Stimulated activated CD8-positive, alpha-beta memory T cell treated with anti-CD3 and anti-CD28 coated beads, Interleukin-4, amount 100 ng/mL, for 1 hour (primary cell): ENCODE measurements at places on chromosomes 2 and 18.

- no peak for DNase-seq
Measured at GRCh38 chr2:7840651-7841380, 841.0 kb upstream of the ID2 start.

DNA sequence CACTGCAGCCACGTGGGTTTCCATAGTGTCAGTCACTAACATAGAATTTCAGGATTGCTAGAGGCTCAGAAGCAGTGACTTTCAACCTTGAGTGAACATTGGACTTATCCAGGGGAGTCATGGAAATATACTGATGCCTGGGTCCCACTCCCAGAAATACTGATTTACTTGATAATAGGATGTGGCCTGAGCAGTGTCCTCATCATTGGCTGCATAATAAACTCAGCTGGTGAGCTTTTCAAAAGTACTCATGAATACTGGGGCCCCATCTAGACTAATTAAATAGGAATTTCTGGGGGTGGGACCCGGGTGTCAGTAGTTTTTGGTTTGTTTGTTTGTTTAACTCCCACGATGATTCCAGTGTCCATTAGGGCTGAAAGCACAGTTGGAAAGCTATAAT lies 141.4 kb downstream of the COL4A4 start:
- no peak for DNase-seq

DNA sequence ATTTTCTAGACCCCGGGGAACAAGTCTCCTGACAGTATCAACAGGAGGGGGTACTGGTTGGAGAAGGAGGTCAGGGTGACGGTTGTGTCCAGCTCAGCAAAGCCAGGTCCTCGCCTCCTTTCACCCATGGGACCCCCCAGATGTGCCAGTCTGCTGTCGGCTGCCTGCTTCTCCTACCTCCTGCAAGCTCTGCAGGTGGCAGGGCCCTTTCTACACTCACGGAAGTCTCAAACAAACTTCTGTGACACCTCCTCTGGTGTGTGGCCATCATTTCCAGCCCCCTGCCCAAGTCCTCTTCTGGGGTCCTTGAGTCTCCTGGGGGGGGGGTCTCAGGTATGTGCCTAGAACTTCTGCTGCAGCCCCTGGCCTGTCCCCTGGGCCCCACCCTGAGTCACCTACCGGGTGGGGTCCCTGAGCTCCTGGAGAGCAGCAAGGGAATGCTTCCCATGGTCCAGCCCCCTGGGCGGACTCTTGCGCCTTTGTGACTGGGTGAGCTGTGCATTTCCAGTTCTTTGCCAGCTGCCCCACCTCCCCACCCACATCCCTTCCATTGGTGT lies 12.8 kb downstream of the SH3RF3 start:
- no peak for DNase-seq

DNA sequence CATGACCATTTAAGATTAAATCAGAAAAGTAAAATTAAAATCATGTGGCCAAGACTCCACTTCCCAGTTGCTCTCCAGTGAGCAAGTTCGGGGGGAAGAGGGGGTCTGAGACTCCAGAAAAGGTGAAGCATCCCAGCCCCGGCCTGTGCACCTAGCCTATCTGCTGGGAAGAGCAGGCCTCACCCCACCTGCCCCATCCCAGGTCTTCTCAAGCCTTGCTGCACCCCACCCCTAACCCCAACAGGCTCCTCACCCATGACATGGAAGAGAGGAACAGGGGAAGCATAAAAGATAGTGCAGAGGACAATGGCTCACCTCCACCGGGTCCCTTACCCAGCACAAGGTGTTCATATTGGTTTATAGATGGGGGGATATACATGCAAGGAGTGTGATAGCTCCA lies 14.6 kb downstream of the CIB4 start:
- DNase-seq = no peak

DNA sequence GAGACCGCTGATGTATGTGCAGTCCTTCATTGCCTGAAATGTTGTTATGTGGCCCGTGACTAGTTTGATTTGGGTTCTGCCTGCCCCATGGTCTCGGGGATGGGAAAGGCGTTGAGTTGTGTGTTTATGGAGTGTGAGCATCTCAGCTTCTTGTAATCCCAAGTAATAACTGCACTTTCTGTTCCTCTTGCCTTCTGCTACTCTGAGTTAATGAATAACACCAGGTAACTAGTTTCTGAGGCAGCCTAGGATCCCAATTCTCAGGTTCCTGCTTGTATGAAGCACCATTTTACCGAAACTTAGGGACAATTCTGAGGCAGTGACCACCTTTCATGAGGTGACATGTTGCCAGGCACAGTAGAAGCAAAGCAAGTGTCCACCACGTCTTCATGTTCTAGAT lies 170.0 kb downstream of the ALK start:
- DNase-seq = no peak

DNA sequence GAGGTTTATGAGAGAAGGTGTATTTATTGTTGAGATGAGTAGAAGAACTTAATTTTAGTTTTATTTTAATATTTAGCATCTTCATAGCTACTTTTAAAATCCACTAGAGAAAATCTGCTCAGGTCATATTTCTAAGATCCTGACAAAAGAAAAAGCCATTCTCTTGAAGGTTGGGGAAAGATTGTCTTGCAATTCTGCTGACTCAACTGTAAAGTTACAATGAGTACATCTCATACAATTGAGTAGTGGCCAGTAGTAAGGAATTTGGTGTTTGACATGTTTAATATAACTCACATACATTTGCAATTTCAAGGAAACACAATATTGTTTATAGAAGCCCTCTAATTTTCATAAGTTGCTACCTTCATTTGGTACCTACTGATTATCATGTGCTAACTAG lies 344.5 kb downstream of the LRRTM1 start:
- DNase-seq = no peak

- no peak for DNase-seq
Measured at GRCh38 chr2:155485141-155485842, 786.8 kb downstream of the KCNJ3 start.

- DNase-seq = no peak
Measured at GRCh38 chr2:1685957-1686783, 58.1 kb downstream of the PXDN start.

- no peak for DNase-seq
Measured at GRCh38 chr18:8762968-8763367, 57.6 kb downstream of the MTCL1 start.

DNA sequence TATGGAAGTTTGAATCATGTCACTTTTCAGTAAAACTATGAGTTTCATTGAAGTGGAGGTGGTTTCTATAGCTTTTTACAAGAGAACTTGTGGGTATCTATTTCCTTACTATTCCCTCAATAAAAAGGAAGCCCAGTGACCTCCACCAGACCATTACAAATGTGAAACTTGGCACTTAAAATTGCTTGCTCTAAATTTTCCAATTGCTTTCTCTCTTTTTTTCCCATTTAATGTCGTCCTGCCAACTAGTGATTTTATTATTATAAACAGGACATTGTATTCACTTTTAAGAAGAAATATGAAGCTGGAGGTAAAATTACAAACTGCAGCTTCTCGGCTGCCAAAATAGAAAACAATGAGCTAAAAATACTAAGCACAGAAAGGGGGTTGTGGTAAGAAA lies 208.2 kb upstream of the ALPP start:
- no peak for DNase-seq

DNA sequence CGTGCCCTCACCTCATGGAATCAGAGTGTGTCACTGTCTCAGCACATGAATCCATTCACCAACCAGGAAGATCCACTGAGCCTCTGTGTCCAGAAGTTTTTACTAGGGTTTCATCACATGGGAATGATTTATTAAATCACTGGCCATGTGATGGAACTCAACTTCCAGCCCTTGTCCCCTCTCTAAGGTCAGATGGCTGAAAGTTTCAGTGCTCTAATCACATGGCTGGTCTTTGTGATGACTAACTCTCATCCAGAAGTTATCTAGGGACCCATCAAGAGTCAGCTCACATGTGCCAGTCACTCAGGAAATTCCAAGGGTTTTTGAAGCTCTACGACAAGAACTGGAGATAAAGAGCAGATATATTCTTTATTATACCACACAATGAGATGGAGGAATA lies 140.5 kb upstream of the GYPC start:
- no peak for DNase-seq

DNA sequence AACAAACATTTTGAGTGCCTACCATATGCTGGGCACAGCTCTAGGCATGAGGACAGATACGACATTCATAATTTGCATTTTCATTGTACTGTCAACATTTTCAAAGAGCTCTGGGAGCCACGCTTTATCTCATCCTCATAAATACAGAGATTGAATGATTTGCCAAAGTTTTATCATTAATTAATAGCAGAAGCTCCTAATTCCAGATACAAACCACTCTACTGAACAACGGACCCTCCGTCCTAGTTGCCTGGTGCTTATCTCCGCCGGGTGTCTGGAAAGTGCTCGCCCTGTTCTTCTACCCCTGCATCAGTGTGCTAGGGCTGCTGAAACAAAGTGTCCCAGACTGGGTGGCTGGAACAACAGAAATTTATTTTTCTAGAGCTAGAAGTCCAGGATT lies 23.8 kb downstream of the SERTAD2 start:
- DNase-seq = no peak

DNA sequence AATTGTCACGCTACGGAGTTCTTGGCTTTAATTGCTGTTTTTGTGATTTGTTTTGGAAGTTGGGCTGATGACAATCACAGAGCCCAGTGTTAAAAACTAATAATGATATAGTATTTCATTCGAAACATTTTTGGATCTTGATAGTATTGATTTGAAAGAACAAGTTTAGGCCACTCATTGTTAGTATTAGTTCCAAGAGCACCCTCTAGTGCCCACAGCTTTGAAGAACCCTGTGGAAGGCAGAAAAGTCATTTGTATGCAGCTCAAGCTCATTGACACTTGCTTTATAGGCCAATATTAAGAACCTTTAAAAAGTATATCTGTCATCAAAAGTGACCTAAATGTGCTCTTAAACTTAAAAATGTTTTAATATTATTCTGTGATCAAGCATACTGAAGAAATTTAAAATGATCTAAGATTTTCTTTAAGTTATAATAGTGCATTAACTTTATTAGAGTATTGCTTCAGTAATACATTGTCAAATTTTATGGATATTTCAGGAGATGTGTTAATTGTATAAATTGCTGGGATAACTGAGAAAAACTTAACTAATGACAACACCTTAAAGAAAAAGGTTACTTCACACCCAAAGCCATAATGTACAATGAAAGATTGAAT lies 191.0 kb downstream of the GRB14 start:
- no peak for DNase-seq

GRCh38 chr2:68258851-68259250 lies 6.5 kb upstream of the PPP3R1 start:
- no peak for DNase-seq

DNA sequence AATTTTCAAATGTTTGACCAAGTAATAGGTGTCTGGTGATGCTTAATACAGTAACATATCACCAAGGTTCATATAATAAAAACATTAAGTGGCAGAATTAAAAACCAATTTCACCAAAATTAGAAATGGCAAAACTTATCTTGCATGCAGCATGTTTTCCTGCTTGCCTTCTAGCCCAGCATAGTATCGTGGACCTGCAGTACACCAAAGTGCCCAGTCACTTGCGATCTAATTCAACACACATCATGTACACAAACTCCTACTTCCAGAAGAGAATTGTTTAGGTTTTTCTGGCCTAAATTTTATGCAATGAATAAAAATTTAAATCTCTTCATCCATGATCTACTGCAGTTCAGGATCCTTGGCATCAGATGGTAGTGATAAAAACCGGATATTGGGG lies 28.9 kb downstream of the LPIN2 start:
- no peak for DNase-seq

- DNase-seq = no peak
Measured at GRCh38 chr18:22026362-22026761, 143.0 kb upstream of the GATA6 start.

- no peak for DNase-seq
Measured at GRCh38 chr18:70250781-70251180, 38.1 kb upstream of the SOCS6 start.

DNA sequence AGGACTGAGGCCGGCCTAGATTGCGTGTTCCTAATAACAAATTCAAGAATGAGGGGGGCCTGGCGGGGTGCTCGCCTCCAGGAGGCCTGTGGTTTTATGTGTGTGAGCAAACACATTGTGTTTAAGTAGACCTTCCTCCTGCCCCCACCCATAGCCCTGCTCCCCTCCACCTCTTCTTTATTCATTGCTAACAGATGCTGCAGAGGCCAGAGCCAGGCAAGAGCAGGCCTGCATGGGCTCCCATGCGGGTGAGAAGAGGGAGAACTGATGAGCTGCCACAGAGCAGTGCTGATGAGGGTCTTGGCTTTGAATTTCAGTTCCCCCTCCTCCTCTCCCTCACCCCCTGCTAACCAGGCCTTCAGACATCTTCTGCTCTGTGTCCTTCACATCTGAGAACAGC lies 154.6 kb downstream of the OSR1 start:
- no peak for DNase-seq

DNA sequence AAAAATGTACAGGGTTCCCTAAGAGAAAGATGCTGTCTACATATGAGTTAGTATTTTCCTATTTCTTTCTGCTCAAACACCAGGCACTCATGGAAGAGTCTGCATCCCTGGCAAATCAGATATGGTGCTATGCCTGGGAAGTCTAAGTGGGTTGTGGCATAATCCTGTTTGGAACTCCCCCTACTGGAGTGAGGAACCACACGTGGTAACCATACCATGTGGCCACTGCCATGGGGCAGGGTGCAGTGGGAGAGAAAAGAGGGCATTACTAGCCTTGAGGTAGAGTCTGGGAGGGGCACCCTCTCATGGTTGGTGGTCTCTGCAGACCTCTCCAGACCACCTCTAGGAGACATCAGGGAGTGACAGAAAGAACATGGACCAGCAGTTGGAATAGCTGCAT lies 257.9 kb upstream of the ATP5MC3 start:
- no peak for DNase-seq

DNA sequence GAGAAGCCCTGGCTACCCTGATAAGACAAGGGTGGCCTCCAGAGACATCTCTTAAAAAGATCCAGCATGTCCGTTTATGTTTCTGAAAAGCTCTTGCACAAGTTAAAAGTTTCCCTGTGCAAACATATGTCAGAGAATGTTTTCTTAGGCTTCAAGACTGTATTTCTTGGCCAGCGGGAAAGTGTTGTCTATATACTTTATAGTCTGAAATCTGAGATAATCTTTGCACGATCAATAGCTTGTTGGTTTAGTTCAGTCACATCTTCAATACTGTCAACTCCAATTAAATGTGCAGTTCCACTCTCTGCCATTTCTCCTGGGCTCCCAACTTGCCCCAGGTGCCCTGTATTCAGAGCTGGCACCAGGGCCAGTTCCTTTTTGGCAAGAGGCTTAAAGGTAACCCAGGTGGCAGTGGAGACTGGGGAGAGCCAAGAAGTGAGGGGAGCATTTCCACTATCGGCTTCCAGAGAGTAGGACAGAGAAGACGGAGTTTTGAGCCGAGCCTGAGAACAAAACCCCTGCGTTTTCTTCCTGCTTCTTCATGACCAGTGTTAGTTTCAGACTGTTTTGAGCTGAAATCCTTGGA lies 64.4 kb downstream of the ACOXL start:
- DNase-seq = no peak

- DNase-seq = no peak
Measured at GRCh38 chr2:239260546-239261327, 140.1 kb downstream of the HDAC4 start.

DNA sequence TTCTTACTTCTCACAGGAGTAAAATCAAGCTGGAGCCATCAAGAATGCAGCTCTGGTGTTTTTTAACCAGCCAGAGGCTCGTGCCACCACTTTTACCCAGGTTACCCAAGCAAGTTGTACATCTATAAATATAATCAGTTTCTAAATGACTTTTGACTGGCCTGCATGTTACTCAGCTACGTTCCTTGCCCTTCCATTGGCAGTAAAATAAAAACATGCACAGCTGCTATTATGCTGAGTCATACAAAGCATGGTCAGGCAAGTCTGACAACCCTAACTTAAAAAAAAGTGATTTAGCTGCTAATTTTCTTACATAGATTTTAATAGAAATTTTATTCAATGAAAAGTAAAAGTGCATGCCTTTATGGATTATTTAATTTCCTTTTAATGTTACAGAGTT lies 111.7 kb upstream of the CSRNP3 start:
- no peak for DNase-seq
